ENCODE measurements at places on chromosomes 1 and 21.

- DNase-seq: no peak
These were observed 149.9 kb downstream of the ZNF326 start for GRCh38 chr1:90144820-90145219.

DNA sequence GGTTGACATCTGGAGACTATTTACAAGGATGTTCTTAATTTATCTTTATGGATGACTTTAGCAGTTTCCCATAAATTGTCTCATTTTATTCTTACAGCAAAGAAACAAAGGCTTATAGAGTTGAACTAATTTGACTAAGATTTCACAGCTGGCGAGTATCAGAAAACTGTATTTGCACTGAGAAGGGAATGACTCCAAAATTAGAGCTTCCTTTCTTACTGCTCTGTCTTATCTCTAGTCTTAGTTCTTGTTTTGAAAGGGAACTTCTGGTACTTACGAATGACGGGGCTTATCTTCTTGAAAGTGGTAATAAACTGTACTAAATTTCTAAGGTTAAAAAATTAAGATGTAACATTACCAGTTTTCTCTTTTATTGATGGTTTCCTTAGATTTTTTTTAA, 13.6 kb downstream of the CNST start:
- no peak for DNase-seq

DNA sequence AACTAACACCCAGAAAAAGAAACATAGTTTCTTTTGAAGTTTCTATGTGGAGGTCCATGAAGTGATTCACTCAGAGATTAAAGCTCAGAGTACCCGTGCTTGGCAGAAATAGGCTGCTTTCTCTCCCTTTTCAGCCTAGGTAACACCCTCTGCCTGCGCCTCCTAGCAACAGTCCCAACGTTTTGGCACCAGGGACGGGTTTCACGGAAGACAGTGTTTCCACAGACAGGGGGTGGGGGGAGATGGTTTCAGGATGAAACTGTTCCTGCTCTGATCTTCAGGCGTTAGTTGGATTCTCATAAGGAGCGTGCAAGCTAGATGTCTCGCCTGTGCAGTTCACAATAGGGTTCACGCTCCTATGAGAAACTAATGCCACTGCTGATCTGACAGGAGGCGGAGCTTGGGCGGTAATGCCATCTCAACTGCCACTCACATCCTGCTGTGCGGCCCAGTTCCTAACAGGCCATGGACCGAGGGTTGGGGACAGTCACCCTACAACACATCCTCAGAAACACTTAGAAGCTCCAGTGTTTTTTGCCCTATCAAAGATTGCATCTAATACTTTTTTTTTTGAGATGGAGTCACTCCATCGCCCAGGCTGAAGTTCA, 53.2 kb downstream of the CHML start:
- DNase-seq: no peak

DNA sequence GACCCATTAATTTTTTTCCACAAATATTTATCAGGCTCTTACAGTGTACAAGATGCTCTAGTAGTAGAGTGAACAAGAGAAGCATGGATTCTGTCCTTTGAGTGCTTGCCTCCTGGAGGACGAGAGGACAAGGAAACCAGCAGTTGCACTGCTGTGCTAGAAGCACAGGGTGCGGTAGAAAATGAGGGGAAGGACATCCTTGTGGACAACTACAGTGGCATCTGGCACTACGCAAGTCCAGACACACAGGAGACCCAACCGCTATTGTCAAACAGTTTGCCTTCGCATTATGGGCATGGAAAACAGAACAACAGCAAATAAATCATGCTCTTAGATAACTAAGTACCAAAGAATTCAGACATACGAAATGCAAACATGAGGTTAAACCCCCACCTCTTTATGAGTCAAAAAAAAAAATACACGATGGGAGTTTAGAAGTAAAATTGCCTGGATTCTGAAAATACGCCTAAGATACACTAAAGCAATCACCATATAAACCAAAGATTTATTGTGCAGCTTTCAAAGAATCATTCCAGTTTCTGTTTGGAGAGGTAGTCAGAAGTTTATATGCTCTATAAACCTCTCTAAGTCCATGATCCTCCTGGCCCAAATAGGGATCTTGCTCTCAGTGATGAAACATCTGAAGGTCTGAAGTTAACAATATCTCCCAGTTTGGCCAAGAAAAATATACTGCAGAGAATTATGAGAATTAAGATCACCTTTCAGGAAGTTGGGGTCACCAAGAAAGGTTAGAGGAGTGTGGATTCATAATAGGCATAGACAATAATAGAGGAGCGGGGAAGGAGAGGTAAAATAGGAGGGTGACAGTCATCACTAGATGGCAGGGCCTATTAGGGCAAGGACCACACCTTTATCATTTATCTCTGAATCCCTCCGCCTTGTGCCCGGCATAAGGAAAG, 307.8 kb downstream of the NFIA start:
- DNase-seq: no peak

DNA sequence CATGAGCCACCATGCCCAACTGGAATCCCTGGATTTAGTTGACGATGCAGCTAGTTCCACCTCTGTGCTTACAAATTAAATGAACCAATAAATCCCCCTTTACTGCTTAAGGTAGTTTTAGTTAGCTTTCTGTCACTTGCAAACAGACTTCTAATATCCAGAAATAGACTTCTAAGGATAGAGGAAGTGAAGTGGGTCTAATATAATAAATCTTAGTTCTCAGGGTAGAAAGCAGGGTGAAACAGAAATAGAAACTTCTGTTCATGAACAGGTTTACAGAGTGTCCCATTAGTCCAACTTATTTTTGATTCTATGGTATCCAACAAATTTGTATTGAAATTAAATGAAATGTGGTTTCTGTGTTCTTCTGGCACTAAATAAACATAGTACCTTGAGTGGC, 20.1 kb downstream of the BCAS2 start:
- DNase-seq: no peak

DNA sequence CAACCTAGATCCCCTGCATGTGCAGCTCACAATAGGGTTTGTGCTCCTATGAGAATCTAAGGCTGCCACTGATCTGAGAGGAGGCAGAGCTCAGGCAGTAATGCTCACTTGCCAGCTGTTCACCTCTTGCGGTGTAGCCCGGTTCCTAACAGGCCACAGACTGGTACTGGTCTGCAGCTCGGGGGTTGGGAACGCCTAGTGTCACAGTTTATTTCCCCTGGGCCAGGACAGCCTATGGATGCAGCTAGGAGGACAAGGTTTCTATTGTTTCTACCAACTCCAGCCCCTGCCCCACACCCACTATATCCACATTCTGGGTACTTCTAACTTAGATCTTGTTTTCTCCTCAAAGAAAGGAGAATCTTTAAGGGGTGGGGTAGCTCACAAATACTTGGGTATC, 58.7 kb upstream of the PRRC2C start:
- DNase-seq: no peak

DNA sequence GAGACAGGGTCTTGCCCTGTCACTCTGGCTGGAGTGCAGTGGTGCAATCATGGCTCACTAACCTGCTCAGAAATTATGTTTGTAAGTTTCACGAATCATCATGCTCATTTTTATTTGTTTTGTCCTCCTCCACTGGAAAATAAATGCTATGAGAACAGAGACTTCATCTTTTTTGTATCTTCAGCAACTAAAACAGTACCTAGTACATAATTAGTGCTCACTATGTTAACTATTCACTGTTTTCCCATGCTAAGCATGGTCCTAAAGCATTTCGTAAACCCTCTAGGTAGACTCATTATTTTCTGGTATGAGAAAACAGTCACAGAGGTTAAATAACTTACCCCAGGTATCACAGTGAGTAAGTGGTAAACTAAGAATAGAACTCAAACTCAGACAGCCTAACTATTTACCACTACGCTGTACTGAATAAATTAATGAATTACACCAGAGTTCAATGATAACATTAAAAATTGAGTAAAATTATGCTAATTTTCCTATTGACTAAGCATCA, 118.4 kb downstream of the RERE start:
- DNase-seq: no peak

DNA sequence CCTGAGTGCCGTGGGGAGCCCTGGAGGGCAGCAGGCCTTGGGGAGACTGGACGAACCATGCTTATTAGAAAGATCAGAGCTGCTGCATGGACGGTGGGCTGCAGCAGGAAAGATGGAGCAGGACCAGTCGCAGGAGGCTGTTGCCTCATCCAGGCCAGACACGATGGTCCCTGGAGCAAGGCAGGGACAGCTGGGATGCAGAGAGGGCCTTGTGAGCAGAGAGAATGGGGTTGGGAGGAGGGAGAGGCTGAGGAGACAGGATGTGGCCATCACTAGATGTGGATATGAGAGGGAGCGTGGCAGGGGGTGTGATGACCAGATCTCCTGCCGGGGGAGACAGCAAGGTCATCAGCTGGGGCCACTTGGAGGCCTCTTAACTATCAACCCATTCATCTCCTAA, 727.6 kb downstream of the PTPRU start:
- DNase-seq: no peak

- no peak for DNase-seq
These were observed 6.3 kb upstream of the LYST start for GRCh38 chr1:235873045-235873444.

- DNase-seq: no peak
These were observed 13.0 kb upstream of the SLC35A3 start for GRCh38 chr1:99956755-99957154.

DNA sequence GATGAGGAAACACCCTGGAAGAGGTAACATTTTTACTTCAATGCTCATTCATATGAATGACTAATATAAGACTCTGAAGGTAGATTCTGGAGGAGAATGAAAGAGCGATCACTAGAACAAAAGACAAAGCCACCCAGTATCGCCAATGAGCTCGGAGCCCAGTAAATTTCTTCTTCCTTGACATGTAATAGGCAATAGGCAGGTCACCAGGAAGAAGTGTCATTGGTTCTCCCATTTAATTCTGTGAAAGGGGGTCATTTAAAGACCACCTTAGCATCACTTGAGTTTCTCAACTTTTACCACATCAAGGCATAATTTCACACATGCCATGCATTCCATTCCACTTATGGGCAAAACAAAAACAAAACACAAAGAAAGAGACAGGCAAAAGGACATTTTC, 7.9 kb downstream of the TNFSF18 start:
- DNase-seq: no peak

DNA sequence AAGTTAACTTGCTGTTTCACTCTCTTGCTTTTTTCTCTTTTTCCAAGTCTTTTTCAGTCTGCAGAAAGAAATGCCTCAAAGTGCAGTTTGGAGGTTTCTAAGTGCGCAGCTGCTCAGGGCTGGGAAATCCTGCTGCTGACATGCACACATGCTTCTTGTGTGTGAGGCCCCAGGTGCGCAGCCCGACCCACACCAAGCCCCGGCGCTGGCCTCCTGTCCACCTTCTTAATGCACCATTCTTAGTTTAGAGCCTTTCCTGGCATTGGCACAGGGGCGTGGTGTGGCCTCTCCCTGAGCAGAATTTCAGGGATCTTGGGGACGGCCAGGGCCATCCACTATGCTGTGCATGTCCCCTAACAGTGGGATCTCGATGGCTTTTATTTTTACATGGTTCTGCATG, 315.2 kb downstream of the CAMTA1 start:
- no peak for DNase-seq

- DNase-seq: no peak
These were observed 194.4 kb downstream of the GIPC2 start for GRCh38 chr1:78240191-78240590.

- DNase-seq: peak; percentile 37
These were observed 402.7 kb downstream of the DISC1 start for GRCh38 chr1:232029315-232029714.

DNA sequence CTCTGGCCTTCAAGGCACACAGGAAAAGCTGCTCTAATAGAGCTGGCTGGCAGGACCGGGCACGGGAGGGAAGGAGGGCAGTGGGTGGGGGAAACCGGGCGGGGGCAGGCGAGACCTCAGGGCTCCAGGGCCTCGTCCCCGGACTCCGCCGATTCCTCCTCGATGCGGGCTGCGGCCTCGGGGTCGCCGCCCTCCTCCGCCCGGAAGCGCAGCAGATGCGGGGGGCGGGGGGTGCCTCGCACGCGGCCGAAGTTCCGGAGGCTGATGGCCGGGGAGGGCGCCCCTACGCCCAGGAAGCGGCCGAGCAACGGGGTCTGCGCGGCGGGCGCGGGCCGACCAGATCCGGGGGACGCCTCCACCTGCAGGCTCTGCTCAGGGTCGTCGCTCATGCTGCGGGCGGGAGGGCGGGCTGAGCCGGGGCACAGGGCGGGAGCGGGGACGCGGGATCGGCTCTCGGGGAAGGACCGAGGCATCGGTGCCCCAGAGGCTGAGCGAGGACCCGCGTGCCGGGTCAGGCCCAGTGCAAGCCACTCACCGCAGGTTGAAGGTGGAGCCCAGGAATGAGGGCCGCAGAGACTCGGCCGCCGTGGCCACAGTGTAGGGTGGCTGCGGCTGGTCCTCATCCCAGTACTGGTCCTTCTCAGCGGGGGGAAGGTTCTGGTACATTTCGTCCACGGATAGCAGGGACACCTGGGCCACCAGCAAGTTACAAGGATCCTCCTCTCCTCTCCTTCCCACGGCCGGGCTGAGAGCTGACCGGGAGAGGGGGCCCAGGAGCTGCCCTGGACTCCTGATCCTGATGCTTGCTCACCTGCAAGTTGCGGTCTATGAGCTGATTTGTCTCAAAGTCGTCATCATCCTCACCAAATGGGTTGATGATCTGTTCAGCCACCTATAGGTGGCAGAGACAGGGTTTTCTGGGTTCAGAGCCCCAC, 3.6 kb downstream of the BEST4 start:
- no peak for DNase-seq

DNA sequence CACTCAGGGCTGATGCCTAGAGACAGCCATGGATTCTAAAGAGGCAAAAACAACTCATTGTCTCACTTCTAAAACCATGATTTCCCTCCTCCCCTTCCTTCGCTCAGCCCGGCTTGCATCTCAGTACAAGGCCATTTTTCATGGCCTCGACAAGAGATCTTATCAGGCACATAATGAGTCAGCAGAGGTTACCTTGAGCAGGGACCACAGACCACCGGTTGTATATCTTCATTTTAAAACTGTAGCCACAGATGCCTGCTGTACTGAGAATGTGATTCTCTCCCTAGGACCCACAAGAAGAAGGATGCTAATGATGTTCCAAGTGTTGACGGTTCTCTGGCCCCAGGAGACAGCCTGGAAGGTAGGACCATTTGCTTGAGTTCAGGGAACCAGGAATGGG, 331.9 kb downstream of the AJAP1 start:
- no peak for DNase-seq

DNA sequence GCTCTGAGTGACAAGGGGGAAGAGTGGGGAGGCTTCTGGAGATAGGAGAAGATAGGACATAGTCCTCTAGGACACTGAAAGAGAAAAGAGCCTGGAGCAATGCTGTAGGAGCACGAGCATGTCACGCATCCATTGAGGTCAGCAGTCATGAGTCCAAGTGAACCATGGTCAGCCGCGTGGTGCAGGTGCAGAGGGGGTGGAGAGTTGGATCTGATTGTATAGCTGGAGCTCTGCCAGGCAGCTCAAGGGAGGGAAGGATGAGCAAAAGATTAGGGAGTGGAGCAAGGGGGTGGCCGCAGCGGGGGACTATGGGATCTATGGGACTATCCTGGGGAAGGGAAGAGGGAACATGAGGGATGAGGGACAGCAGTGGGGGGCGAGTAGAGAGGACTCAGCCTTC, 14.0 kb downstream of the PADI1 start:
- no peak for DNase-seq

- DNase-seq: no peak
These were observed 564.2 kb downstream of the PTPRU start for GRCh38 chr1:29800522-29800956.

GRCh38 chr21:41651830-41652229, 115.0 kb downstream of the RIPK4 start:
- no peak for DNase-seq

GRCh38 chr1:170196490-170197236, 50.9 kb downstream of the NTMT2 start:
- no peak for DNase-seq

GRCh38 chr21:31896019-31896418, 23.2 kb downstream of the HUNK start:
- no peak for DNase-seq
